Activated B cell treated with CpG ODN at 0.5 μM for 24 hours (primary cell): ENCODE measurements at places on chromosomes 4 and X. TPM values are rescaled to one million over a fixed set of nuclear protein-coding genes. Genes with fewer than 3 reads are reported as not detected.

DNA sequence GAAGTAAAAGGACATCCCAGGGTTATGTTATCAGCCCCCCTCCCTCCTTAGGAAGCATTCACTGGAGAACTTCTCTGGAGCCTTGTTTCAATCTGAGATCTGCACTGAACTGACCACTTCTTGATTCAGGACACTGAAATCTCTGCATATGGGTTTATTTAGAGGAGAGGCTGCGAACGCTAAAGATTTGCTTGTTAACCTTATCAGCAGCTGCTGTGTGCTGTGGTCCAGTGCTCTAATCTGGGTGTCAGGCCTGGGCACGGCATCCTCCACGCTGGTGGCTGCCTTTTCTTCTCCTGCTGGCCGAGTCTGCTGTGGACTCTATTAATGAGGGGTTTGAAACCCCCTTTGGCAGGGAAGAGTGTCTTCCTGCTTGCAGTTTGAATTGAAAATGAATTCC lies 1094.7 kb upstream of the TENM3 start:
- DNase-seq = no peak

- DNase-seq = no peak
These were observed 43.5 kb downstream of the DCTD start for GRCh38 chr4:182873726-182874125.

The IBSP gene
- not detected in 2 replicates for total RNA-seq

DNA sequence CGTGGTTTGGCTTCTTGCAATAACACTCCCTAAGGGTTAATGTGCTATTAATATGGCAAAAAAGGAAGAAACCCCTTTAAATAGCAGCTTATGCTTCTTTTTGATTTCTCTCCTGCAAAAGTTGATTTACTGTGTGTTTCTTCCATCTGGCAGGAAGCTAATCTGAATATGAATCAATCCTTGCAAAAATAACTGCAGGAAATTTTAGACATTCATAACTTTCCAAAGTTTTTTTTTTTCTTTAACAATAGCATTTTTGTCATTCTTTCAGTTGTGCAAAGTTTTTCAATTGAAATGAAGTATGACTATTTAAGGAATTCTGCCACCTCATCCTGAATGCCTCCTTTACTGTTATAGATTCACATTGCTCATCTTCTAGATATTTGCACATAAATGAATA lies 115.6 kb downstream of the SPANXA1 start:
- DNase-seq = no peak

GRCh38 chr4:109385260-109385659 lies 48.4 kb upstream of the SEC24B start:
- no peak for DNase-seq

DNA sequence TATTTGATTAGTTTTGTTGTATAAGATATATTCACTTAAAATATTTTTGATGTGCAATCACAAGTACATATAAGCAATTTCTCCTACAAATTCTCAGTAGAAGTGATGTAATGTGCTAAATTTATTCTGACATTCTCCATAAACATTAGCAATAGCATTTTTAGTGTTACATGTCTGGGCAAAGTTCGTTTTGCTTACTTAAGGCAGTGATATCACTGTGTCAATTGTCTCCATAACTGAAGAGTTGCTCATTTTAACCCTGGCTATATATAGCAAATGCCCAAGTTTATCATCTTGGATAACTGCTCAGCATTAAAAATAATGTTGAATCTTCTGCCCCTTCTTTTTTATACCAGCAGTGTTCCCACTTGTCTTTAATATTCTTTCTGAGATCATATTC lies 340.0 kb upstream of the NDST4 start:
- DNase-seq = no peak

DNA sequence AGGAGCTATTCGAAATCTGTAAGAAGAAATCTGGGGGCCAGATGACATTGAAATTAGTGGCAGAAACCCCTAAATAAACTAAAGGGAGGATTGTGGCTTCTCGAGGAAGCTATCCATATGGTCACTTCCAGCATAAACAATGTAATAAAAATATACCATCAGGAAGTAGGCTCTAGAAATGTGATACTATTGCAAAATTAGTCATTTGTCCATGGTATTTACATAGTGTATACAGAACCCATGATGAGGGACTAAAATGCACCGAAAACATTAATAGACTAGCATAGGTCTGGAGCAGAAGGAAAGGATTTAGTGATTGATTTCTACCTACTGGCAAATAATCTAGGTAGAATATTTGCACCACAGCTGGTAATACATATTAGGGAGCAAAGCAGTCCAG lies 1344.0 kb downstream of the FSTL5 start:
- DNase-seq = no peak

DNA sequence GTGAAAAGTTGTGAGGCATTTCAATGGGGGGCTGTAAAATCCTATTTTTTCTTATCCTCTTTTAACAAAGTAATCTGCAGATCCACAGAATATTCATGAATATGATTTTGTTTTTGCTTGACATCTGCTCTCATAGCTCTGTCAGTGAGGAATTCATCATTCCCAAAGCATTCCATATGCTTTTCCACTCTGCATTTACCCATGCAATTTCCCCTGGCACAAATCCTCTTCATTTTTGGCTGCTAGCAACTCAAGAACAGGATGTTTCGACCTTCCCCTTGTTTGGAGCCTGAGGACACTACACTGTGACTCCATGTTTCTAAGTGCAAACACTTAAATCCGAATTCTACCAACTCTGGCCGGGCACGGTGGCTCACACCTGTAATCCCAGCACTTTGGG lies 48.5 kb downstream of the KLHL15 start:
- DNase-seq = no peak

The MYOZ2 gene
- total RNA-seq = not detected in 2 replicates

DNA sequence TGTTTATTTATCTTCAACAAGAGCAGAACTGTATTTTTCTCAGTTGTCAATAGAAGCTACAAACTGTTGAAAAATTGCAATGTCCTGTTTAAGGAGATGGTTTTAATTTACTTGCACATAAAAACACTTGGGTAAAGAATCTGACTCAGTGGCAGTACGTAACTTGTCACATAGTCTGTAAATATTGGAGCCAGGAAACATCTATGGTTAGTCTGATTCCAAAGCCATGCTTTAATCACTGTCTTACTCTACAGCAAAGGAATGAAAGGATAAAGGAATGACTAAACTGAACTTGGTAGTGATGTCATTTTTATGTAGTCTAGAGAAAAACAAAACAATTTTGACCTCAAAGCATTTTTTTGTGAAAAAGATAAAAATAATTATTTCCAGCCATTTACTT lies 537.2 kb downstream of the STIM2 start:
- DNase-seq = no peak

The SLC34A2 gene
- total RNA-seq = not detected in 2 replicates

DNA sequence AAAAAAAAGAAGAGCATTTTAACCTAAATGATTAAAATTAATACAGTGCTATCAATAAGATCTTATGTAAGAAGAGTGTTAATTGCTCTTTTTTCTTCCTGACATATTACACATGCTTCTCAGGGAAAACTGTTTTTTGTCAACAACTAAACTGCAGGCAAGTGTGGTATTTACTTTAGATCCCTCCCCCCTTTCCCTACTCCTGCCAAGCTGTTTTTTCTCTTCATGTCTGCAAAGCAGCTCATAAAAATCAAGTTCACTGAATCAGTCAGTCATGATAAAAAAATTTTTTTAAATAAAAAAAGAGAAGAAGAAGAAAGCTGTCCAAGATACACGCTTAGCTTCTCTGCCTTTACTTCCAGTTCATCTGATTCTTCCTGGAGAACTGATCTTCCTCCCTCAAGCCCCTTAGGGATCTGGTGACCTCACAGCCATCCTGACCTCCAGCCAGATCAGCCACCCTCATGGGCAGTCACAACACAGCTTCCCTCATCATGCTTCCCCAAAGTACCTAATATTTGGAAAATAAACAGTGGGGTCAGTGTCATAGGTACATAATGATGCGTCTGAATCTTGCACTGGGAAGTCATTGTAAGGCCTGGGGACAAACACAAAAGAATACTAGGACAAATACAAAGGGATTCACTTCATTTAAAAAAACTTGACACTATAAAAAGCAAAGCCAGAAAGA lies 87.0 kb downstream of the ZNF827 start:
- DNase-seq = no peak

GRCh38 chrX:69062493-69062892 lies 102.8 kb downstream of the PJA1 start:
- DNase-seq = no peak

DNA sequence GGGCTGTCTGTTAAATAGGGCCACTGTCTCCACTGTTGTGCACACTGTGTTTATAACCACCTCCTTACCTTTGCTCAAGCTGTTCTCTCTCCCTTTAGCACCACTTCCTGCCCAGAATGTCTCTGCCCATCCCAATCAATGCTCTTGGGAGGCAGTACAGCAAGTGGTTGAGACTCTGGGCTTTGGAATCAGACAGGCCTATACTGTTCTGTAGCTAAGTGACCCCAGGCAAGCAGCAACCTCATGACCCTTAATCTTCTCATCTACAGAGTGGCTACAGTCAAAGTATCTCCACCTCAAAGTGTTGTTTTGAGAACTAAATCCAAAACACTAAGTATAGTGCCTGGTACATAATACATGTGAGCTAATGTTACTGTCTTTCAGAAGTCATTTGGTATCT lies 3.8 kb upstream of the TXK start:
- no peak for DNase-seq

- no peak for DNase-seq
These were observed 168.7 kb downstream of the PRDM5 start for GRCh38 chr4:120753854-120754253.

The CCDC120 gene
- total RNA-seq = 7.9 and 8.9 TPM in 2 replicates

GRCh38 chr4:29151584-29151983 lies 1568.6 kb upstream of the PCDH7 start:
- DNase-seq = no peak

The TCEAL6 gene
- not detected in 2 replicates for total RNA-seq

The TLR3 gene
- total RNA-seq = not detected in 2 replicates

DNA sequence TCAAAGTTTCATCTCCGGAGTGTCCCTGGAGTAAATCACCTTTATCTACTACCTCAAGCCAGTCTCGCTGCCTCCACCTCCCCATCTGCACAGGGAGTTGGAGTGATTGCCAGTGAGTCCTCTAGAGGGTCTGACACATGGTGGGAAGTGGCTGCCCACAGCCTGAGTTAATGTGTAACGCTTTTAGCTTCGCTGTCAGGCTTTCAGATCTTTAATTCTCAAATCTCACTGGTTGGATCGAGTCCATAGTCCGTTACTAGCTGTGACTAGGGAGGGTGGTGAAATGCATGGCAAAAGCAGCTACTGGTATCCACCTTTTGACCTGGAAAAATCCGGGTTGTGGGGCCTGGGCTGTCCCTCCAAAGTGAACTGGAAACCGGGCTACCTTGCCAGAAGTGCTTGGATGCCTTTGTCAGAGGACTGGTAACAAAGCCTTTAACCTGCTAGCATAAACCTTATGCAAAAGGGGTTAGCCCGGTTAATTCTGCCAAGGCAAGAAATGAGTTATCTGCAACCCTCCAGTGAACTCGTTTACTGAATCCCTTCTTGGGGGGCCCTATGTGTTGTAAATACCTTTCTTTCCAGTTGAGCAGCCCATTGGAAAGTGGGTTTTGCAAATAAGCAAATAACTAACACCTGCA lies 5.1 kb upstream of the WDR1 start:
- no peak for DNase-seq

DNA sequence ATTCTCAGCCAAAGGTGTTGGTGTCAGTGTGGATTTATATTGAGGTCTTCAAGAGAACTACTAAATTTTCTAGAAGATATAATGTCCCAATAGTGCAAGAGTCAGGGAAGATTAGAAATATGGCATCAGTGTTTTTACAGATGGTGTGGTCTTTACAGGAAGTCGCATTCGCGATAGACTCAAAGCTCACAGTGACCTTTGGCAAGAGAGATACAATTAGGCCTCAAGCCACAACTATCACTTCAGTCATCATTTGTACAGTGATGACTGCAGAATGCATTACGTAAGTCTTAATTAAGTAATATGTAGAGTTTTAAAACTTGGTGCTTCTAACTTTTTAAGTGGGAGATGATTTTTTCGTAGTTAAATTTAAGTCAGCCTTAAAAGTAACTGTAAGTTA lies 237.2 kb upstream of the FSTL5 start:
- DNase-seq = no peak

DNA sequence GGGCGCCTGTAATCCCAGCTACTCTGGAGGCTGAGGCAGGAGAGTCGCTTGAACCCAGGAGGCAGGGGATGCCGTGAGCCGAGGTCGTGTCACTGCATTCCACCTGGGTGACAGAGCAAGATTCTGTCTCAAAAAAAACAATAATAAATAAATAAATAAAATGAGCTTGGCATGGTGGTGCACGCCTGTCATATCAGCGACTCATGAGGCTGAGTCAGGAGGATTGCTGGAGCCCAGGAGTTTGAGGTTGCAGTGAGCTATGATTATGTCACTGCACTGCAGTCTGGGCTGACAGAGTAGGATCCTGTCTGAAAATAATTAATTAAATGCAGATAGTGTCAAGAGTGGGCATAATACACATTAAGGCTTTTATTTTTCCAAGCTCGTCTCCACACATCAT lies 77.5 kb downstream of the DHRSX start:
- no peak for DNase-seq

DNA sequence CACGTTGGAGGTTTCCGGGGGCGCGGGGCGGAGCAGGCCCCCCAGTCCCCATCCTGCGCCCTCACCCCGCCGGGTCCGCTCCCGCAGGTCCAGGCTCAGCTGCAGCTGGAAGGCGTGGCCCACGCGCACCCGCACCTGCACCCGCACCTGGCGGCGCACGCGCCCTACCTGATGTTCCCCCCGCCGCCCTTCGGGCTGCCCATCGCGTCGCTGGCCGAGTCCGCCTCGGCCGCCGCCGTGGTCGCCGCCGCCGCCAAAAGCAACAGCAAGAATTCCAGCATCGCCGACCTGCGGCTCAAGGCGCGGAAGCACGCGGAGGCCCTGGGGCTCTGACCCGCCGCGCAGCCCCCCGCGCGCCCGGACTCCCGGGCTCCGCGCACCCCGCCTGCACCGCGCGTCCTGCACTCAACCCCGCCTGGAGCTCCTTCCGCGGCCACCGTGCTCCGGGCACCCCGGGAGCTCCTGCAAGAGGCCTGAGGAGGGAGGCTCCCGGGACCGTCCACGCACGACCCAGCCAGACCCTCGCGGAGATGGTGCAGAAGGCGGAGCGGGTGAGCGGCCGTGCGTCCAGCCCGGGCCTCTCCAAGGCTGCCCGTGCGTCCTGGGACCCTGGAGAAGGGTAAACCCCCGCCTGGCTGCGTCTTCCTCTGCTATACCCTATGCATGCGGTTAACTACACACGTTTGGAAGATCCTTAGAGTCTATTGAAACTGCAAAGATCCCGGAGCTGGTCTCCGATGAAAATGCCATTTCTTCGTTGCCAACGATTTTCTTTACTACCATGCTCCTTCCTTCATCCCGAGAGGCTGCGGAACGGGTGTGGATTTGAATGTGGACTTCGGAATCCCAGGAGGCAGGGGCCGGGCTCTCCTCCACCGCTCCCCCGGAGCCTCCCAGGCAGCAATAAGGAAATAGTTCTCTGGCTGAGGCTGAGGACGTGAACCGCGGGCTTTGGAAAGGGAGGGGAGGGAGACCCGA lies 14.0 kb downstream of the SHOX start:
- no peak for DNase-seq

The PWWP3B gene
- not detected in 2 replicates for total RNA-seq
